Activated CD4-positive, alpha-beta memory T cell treated with anti-CD3 and anti-CD28 coated beads for 36 hours (primary cell): ENCODE measurements at places on chromosomes 11 and 22.

- H3K36me3 ChIP-seq, result no peaks in the 10 kb centered on the region
- peaks cover 19% of the 10 kb centered on the region for H3K27me3 ChIP-seq
- no peak overlapping the region for H3K27ac ChIP-seq
- no peaks in the 10 kb centered on the region for H3K4me1 ChIP-seq
Measured at GRCh38 chr22:27295605-27296004, 506.0 kb downstream of the MN1 start.

DNA sequence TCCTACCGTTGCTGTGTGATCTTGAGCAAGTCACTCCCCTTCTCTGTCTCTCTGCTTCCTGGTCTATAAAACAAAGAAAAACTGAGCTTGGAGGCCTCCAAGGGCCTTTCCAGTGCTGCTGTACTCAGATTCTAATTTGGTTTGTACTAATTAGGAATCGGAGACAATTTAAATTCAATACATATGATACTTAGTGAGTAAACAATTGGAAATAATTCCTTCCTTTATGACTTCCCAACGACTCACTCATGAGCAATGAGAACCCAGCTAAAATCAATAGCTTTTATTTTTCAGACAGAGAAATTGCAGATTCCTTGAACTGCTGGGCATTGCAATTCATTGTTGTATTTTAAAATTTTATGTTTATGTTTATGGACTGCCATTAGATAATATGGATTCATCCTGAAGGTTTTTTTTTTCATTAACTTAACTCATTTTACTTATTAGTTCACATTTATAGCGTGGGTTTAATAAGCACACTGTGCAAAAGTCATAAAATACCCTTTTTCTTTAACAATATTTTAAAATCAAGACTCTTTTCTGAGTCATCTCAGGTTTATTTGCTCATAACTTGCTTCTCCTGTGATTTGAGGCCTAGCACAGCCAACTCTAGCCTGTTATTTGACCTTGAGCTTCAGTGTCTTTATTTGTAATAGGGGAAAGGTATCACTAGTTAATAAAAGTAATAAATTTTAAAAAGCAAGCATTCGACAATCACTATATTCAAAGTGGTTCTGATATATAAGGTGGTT is 95.8 kb downstream of the TP53I11 start:
- peaks cover 26% of the 10 kb centered on the region for H3K4me1 ChIP-seq
- no peak overlapping the region for H3K4me3 ChIP-seq
- H3K27me3 ChIP-seq, result peaks cover 6% of the 10 kb centered on the region
- H3K36me3 ChIP-seq, result peaks cover 9% of the 10 kb centered on the region
- no peak overlapping the region for H3K27ac ChIP-seq
- DNase-seq, result no peak

DNA sequence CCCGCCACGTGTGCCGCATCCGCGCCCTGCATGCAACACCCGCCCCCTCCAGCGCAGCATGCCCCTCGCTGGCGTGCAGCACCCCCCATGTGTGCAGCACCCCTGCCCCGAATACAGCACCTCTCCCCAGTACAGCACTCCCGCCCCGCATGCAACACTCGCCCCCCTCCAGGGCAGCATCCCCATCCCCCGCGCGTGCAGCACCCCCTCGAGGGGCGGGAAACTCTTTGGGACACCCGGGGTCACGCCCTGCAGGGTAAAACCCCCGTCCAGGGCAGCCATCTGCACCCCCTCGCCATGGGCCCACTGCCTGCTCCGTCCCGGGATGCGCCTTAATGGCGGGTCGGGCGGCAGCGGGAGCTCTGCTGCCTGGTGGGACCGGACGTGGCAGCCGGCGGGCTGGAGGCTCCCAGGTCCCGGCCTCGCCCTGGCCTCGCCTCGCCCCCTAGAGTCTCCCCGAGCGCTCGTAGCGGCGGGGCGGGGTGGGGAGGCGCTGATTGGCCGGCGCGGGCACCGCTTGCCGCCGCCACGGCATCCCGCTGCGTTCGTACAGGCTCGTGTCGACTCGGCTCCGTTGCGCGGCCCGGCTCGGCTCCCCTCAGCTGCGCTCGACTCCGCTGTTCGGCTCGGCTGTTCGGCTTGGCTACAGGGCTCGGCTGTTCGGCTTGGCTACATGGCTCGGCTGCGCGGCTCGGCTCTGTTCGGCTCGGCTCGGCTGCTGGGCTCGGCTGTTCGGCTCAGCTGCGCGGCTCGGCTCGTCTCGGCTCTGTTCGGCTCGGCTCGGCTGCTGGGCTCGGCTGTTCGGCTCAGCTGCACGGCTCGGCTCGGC is 417 bp upstream of the BRSK2 start:
- H3K27ac ChIP-seq, result no peak overlapping the region
- peak overlapping the region; percentile 61 for H3K4me3 ChIP-seq
- no peaks in the 10 kb centered on the region for H3K36me3 ChIP-seq
- peaks cover 26% of the 10 kb centered on the region for H3K27me3 ChIP-seq
- DNase-seq, result peak; percentile 97
- H3K4me1 ChIP-seq, result peaks cover 6% of the 10 kb centered on the region

DNA sequence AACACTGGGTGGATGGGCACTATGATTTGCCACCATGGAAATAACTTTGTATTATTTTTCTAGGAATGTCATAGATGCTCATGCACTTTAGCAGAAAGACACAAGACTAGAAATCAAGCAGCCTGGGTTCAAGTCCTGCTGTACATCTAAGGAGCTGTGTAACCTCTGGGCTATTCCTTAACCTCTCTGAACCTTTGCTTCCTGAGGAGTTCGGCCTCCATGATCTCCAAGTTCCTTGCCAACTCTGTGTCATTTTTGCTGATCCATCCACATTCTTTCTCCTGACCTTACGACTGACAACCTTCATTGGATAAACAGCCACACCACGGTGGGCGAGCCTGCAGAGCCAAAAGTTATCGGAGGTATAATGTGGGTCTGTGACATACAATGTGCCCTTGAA is 24.1 kb downstream of the ETS1 start:
- H3K4me1 ChIP-seq, result peaks cover 22% of the 10 kb centered on the region
- H3K4me3 ChIP-seq, result no peak overlapping the region
- H3K27me3 ChIP-seq, result no peaks in the 10 kb centered on the region
- no peak overlapping the region for H3K27ac ChIP-seq
- H3K36me3 ChIP-seq, result no peaks in the 10 kb centered on the region
- DNase-seq, result no peak

- no peak overlapping the region for H3K4me3 ChIP-seq
- no peak for DNase-seq
- no peaks in the 10 kb centered on the region for H3K4me1 ChIP-seq
- no peaks in the 10 kb centered on the region for H3K36me3 ChIP-seq
- no peaks in the 10 kb centered on the region for H3K27me3 ChIP-seq
- H3K27ac ChIP-seq, result no peak overlapping the region
Measured at GRCh38 chr11:71144736-71145135, 107.6 kb downstream of the SHANK2 start.

DNA sequence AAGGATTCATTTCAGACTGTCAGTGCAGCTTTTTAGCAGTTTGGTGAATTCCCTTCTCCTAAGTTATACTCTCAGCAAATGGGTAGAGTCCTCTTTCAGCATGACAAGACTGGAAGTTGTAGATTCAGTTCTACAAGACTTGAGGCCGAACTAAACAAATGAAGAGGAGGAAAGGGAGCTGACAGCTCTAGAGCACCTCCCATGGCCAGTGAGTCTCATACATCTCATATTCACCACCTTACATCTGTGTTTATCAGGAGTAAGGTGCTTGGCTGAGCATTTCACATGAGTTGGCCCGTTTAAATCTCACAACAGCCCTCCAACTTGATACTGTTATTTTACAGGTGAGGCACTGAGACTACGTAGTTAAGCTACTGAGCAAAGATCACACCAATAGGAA is 30.4 kb downstream of the SEZ6L start:
- peaks cover 4% of the 10 kb centered on the region for H3K27me3 ChIP-seq
- no peak overlapping the region for H3K4me3 ChIP-seq
- no peak overlapping the region for H3K27ac ChIP-seq
- H3K4me1 ChIP-seq, result no peaks in the 10 kb centered on the region
- DNase-seq, result no peak
- no peaks in the 10 kb centered on the region for H3K36me3 ChIP-seq

GRCh38 chr11:101169944-101170343 is 40.3 kb upstream of the PGR start:
- H3K4me1 ChIP-seq, result no peaks in the 10 kb centered on the region
- H3K27ac ChIP-seq, result no peak overlapping the region
- H3K27me3 ChIP-seq, result no peaks in the 10 kb centered on the region
- no peak for DNase-seq
- H3K36me3 ChIP-seq, result no peaks in the 10 kb centered on the region

GRCh38 chr11:72703267-72704008 is 29.2 kb upstream of the PDE2A start:
- DNase-seq, result no peak
- peaks cover 37% of the 10 kb centered on the region for H3K36me3 ChIP-seq
- H3K27me3 ChIP-seq, result no peaks in the 10 kb centered on the region
- H3K4me3 ChIP-seq, result no peak overlapping the region
- no peak overlapping the region for H3K27ac ChIP-seq

- no peak overlapping the region for H3K27ac ChIP-seq
- no peak overlapping the region for H3K4me3 ChIP-seq
- no peak for DNase-seq
- no peaks in the 10 kb centered on the region for H3K36me3 ChIP-seq
Measured at GRCh38 chr11:88384004-88384668, 46.6 kb upstream of the CTSC start.
